Peyer's patch (tissue), 4 donors: ENCODE measurements at places on chromosomes 13 and 19. TPM values are rescaled to one million over a fixed set of nuclear protein-coding genes. Genes with fewer than 3 reads are reported as not detected.

PLIN4 gene
- 5.1 TPM for total RNA-seq

DNA sequence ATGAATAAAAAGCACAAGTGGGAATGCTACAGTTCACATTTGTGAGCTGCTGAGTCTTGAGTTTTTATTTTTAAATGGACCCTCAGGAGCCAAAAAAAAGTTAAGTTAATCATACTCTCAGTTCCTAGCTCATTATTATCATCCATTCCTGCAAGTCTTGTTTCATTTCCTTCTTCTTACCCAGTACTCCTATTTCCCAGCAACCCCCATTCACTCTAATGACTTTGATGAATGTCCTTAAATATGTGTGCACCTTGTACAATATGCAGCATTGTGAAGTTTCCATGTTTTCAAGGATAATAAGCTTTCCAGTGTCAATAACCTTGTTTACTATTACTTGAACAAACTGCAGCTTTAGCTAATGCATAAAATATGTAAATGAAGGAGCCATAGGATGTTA, 366.2 kb downstream of the DCT start:
- H3K36me3 ChIP-seq = no peaks in the 10 kb centered on the region
- no peak for DNase-seq
- H3K4me3 ChIP-seq = no peak overlapping the region
- H3K27me3 ChIP-seq = no peaks in the 10 kb centered on the region
- H3K4me1 ChIP-seq = no peaks in the 10 kb centered on the region
- no peak overlapping the region for H3K27ac ChIP-seq

DNA sequence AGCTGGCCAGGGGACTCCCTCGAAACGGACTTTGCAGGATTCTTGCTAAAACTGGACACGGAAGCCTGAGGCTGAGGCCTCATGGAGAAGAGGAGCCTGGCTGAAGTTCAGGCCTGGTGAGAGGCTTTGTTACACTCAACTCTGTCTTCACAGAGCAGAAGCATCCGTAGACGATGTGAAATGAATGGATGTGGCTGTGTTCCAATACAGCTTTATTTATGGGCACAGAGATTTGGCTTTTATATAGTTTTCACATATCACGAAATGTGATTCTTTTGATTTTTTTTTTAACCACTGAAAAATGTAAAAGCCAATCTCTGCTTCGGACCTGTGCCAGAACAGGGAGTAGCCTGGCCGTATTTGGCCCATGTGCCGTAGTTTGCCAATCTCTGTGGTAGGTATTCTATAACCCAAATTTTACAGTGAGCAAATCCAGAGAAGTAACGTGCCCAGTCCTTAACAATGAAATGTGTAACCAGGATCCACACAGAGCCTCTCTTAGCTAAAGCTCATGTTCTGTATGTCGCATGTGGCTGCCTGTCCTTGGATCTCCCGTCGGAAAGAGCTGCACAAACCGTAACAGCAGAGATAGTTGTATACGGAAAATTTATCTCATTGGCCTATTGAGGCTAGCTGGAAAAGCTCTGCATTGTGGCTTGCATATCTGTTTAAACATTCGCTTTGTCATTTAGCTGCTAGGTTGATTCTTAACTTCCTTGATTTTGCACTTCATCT, 171.6 kb upstream of the RNF113B start:
- DNase-seq = no peak
- H3K4me3 ChIP-seq = no peak overlapping the region
- no peaks in the 10 kb centered on the region for H3K36me3 ChIP-seq
- no peaks in the 10 kb centered on the region for H3K27me3 ChIP-seq

TEX29 gene
- total RNA-seq = not detected

DNA sequence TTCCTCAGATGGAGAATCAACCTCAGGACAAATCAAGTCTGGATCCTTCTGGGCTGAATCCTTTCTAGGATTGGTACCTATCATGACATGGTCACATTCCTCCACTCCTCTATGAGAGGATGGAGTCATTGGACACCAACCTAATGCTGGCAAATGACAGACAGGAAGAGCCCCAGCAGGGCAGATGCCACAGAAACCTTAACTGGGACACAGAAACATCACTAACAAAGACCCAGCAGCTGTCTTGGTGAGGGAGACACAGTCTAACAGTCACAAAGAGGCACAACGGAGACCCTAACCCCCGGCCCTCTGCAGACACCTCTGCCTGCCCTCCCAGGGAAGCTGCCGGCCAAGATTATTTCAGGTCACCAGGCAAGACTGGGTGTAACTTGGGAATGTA, 2.1 kb downstream of the ANKRD27 start:
- H3K4me3 ChIP-seq = no peak overlapping the region
- no peak for DNase-seq
- H3K4me1 ChIP-seq = peaks cover 48% of the 10 kb centered on the region
- H3K27me3 ChIP-seq = no peaks in the 10 kb centered on the region
- no peak overlapping the region for H3K27ac ChIP-seq

MEIOSIN gene
- total RNA-seq = not detected

- no peaks in the 10 kb centered on the region for H3K36me3 ChIP-seq
- no peaks in the 10 kb centered on the region for H3K27me3 ChIP-seq
- H3K27ac ChIP-seq = no peak overlapping the region
- no peaks in the 10 kb centered on the region for H3K4me1 ChIP-seq
- H3K4me3 ChIP-seq = no peak overlapping the region
Observed at GRCh38 chr13:111904701-111905608, 162.0 kb upstream of the SOX1 start.

- H3K4me1 ChIP-seq = peaks cover 9% of the 10 kb centered on the region
- no peaks in the 10 kb centered on the region for H3K36me3 ChIP-seq
- no peak for DNase-seq
- peak overlapping the region; percentile 88 for H3K27ac ChIP-seq
- no peaks in the 10 kb centered on the region for H3K27me3 ChIP-seq
- peak overlapping the region; percentile 20 for H3K4me3 ChIP-seq
Observed at GRCh38 chr13:44274771-44275205, 98.8 kb upstream of the SERP2 start.

CTXN1 gene
- 1.6 TPM for total RNA-seq

DNA sequence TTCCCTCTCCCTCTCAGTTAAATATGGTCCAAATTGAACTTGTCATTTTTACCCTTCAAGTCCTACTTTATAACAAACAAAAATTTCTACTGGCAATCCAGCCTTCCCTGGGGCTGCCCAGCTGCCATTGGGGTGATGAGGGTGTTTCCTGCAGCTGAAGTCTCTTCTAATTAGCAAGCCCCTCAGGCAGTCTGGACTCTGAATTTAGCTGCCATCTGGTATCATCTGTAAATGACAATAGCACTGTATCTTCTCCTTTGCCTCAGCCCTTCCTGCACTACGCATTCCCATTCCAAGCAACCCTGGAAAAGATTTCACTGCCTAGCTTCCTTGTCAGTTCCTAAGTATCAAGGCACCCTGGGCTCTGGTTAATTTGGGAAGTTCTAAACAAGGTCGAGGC, 331.1 kb upstream of the KLF12 start:
- no peaks in the 10 kb centered on the region for H3K27me3 ChIP-seq
- no peak overlapping the region for H3K4me3 ChIP-seq
- H3K36me3 ChIP-seq = no peaks in the 10 kb centered on the region
- no peak overlapping the region for H3K27ac ChIP-seq
- no peak for DNase-seq
- H3K4me1 ChIP-seq = no peaks in the 10 kb centered on the region

ZC3H13 gene
- 34.5 TPM for total RNA-seq

DACT3 gene
- 2.3 TPM for total RNA-seq

GRCh38 chr19:4054441-4055208, 12.1 kb downstream of the ZBTB7A start:
- no peaks in the 10 kb centered on the region for H3K27me3 ChIP-seq
- no peak overlapping the region for H3K4me3 ChIP-seq
- H3K4me1 ChIP-seq = peaks cover 42% of the 10 kb centered on the region
- H3K27ac ChIP-seq = peak overlapping the region; percentile 97
- H3K36me3 ChIP-seq = no peaks in the 10 kb centered on the region

GRCh38 chr13:61779456-61779855, 363.8 kb upstream of the PCDH20 start:
- no peaks in the 10 kb centered on the region for H3K36me3 ChIP-seq
- no peak overlapping the region for H3K4me3 ChIP-seq
- H3K4me1 ChIP-seq = no peaks in the 10 kb centered on the region
- no peaks in the 10 kb centered on the region for H3K27me3 ChIP-seq

DNA sequence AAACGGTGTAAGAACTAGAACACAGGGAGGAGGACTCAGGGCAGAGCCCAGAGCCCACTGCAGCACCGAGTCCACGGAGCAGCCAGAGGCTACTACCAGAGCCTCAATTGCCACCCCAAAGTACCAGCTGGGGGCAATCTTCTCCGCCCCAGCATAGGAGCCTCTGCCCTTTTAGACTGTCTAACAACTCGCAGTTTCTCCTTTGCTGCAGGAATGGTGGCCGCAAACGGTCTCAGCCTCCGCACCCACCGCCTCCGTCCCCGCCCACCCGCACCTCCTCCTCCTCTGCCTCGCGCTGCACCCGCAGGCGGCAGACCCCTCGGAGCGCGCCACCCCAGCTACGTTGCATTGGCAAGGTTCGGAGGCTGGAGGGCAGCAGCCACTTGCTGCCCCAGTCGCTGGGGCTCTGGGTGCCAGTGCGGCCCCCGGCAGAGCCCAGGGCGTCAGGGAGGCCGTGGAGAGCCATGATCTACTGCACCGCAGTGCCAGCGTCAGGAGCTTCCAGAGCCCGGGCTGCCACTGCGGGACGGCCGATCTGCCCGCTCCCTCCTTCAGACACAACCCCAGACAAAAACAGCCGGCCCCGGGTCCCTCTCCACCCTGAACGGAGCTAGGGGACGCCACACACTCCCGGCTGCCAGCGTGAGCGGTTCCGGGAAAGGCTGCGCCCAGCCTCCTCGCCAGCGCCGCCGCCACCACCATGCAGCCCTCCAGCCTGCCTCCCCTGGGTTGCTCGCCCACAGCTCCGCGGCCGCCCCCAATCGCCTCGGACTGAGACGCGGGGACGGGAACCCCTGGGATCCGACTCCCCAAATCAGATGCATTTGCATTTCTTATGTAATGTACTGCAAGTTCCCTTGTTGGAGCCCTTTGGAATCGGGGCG, 1.8 kb downstream of the FGF14 start:
- H3K27me3 ChIP-seq = no peaks in the 10 kb centered on the region
- peaks cover 12% of the 10 kb centered on the region for H3K4me1 ChIP-seq
- no peak for DNase-seq
- H3K4me3 ChIP-seq = peak overlapping the region; percentile 40

DNA sequence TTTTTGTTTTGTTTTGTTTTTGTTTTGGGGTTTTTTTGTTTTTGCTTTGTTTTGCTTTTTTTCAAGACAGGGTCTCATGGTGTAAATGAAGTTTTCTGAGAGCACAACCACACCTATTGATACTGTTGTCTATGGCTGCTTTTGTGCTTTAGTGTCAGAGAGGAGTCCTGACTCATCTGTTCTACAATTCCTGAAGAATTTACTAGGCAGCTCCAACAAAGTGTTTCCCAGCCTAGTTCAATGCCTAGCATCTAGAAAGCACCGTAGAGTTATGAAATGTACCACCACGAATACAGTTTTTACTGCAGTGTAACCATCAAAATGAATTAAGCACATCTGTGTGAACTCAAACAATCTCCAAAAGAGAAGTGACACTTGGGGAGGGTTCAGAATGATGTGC, 21.2 kb downstream of the SAFB start:
- no peak overlapping the region for H3K4me3 ChIP-seq
- no peak for DNase-seq
- H3K27me3 ChIP-seq = no peaks in the 10 kb centered on the region
- no peak overlapping the region for H3K27ac ChIP-seq
- no peaks in the 10 kb centered on the region for H3K4me1 ChIP-seq

GRCh38 chr19:31266196-31266595, 83.0 kb downstream of the TSHZ3 start:
- H3K4me3 ChIP-seq = no peak overlapping the region
- no peak for DNase-seq
- H3K27me3 ChIP-seq = no peaks in the 10 kb centered on the region
- no peaks in the 10 kb centered on the region for H3K36me3 ChIP-seq
- no peak overlapping the region for H3K27ac ChIP-seq
- H3K4me1 ChIP-seq = no peaks in the 10 kb centered on the region

GRCh38 chr19:16611121-16611520, 16.9 kb downstream of the MED26 start:
- no peak overlapping the region for H3K4me3 ChIP-seq
- peaks cover 11% of the 10 kb centered on the region for H3K4me1 ChIP-seq

LMTK3 gene
- total RNA-seq = 8.2 TPM

DNA sequence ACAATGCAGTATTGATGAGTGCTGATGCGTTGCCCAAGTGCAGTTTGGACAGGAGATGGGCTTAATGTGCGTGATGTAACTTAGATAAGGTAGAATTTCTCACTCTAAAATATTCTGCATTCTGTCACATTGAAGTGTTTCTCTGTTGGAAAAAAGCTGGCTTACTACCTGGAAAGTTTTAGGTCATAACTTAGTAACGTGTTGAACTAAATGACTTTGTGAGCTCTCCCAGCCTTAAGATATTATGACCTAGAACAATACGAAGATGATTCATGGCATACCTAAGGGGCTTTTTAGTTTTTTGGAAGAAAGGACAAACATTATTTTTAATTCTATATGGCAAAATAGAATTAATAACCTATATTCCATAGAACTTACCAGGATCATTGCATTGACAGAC, 9.0 kb downstream of the UFM1 start:
- no peaks in the 10 kb centered on the region for H3K4me1 ChIP-seq
- H3K27me3 ChIP-seq = no peaks in the 10 kb centered on the region
- no peak for DNase-seq
- no peak overlapping the region for H3K27ac ChIP-seq
- no peak overlapping the region for H3K4me3 ChIP-seq
- H3K36me3 ChIP-seq = no peaks in the 10 kb centered on the region

- H3K4me3 ChIP-seq = no peak overlapping the region
- no peak overlapping the region for H3K27ac ChIP-seq
- no peaks in the 10 kb centered on the region for H3K4me1 ChIP-seq
- H3K27me3 ChIP-seq = no peaks in the 10 kb centered on the region
- H3K36me3 ChIP-seq = no peaks in the 10 kb centered on the region
Observed at GRCh38 chr19:17357724-17358123, 19.4 kb downstream of the PLVAP start.

GRCh38 chr13:34847766-34848165, 94.3 kb upstream of the NBEA start:
- no peak overlapping the region for H3K27ac ChIP-seq
- no peak for DNase-seq
- no peaks in the 10 kb centered on the region for H3K27me3 ChIP-seq
- H3K4me1 ChIP-seq = no peaks in the 10 kb centered on the region
